ENCODE measurements at places on chromosomes 6 and 20. TPM values are rescaled to one million over a fixed set of nuclear protein-coding genes. Genes with fewer than 3 reads are reported as not detected.

CST7 gene
- not detected for total RNA-seq

TMC2 gene
- total RNA-seq, result not detected

LHFPL5 gene
- not detected for total RNA-seq

OOEP gene
- total RNA-seq, result not detected

LSM2 gene
- total RNA-seq, result 24.6 TPM

ARMC2 gene
- total RNA-seq, result 1.9 TPM

GCNT2 gene
- total RNA-seq, result not detected

KCNG1 gene
- 6.8 TPM for total RNA-seq

NMBR gene
- total RNA-seq, result not detected

IER3 gene
- 9.6 TPM for total RNA-seq

ADAM33 gene
- total RNA-seq, result 48.6 TPM

BPIFB4 gene
- 0.23 TPM for total RNA-seq

CCN6 gene
- total RNA-seq, result not detected

REPS1 gene
- total RNA-seq, result 13.7 TPM

BACH2 gene
- 0.35 TPM for total RNA-seq

MUC21 gene
- not detected for total RNA-seq

HLA-DQA1 gene
- total RNA-seq, result not detected

SLC17A2 gene
- not detected for total RNA-seq

MAK gene
- total RNA-seq, result not detected

MEI4 gene
- not detected for total RNA-seq

PEDS1 gene
- 12.6 TPM for total RNA-seq

CALHM6 gene
- total RNA-seq, result 0.23 TPM
